Gastrocnemius medialis (tissue), 4 donors: ENCODE measurements at places on chromosomes 7 and 10. TPM values are rescaled to one million over a fixed set of nuclear protein-coding genes. Genes with fewer than 3 reads are reported as not detected.

Gene PTN
- total RNA-seq, result 0.46 TPM

Gene ANTXRL
- not detected for total RNA-seq

Gene SUV39H2
- total RNA-seq, result 2.5 TPM

Gene MLXIPL
- 49.7 TPM for total RNA-seq

Gene NXPH1
- total RNA-seq, result not detected
